Left ventricle myocardium superior (tissue), 1 donor: ENCODE measurements at places on chromosomes 6 and 20.

GRCh38 chr6:79718509-79719247, 87.5 kb downstream of the SH3BGRL2 start:
- DNase-seq, result no peak

DNA sequence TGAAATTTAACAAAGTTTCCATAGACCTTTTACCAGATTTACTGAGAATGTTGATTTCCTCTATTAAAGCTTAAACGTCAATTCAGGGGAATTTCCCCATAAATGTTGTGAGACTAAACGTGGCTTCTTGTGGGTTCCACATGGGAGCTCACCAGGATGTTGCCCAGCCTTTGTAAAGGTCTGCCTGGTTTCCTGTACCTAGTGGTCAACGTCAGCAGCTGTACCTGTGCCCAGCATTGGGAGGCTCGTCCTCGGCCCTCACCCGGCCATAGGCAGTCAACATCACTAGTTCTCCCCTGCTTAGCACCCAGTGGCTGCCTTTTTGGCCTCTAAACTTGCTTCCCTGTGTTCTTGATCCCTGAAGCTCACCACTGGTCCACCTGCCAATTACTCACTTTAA, 22.1 kb upstream of the CD83 start:
- no peak for DNase-seq

- DNase-seq, result no peak
Observed at GRCh38 chr6:94289131-94289530, 869.8 kb upstream of the EPHA7 start.

DNA sequence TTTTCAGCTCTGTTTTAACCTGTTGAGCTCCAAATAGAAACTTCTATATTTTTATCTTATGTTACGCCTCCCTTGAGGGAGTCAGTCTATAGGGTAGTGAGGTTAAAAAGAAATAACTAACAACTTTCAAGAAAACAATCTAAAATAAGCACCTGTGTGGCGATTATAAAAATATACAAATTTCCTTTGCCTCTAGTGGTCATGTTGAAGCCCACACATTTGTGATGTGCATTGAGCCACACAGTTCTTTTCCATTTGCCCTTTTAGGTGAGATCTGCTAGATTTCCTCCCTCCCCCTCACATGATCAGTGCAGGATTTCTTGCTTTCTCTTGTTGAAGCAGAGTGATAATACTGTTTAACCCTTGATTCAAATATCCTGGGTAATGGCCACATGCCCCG, 84.2 kb downstream of the MYB start:
- no peak for DNase-seq

DNA sequence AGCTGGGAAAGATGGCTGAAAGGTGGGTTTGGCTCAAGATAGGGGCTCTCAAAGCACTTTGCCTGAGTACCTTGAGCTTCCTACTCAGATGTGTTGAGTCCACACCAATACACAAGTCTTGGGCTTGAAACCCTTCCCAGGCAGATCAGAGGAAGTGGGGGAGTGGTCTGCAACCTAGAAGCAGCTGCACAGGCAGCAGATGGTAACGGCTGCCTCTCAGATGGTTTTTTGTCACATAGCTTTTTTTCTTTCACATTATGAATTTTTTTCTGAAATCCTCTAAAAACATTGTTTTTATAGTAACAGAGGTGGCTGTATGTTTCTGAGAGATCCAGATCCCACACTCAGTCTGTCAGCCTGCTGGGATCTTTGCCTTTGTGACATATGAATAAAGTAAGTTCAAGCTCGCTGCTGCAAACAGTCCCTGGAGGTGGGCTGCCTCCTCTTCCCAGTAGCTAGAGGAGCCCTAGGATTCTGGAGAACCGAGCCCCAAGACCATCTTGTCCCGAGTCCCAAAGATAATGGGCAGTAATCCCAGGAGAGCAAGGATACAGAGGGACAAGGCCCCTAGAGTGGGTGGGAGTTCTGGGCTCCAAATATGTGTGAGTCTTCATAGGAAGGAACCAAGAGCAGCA, 97.1 kb upstream of the TOP1 start:
- no peak for DNase-seq

GRCh38 chr6:113857556-113858479, 673 bp downstream of the MARCKS start:
- DNase-seq, result peak; percentile 49

- DNase-seq, result no peak
Observed at GRCh38 chr6:111993342-111993741, 60.6 kb upstream of the CCN6 start.

DNA sequence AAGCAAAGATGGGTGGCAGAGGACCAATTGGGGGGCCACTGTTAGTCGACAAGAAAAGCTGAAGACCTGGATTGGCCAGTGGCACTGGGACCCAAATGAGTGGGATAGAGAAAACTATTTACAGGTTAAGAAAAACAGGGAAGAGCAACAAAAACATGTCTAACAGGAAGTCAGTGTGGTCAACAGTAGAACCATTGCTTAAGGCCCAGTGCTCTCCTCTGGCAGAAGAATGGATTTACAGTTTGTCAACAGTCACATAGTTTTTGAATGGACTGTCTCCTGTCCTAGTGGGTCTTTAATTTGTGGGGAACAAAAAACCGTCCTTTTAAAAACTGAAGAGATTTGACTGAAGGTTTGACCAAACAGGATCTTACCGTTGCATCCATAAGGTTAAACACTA, 12.1 kb upstream of the WTAP start:
- DNase-seq, result no peak

DNA sequence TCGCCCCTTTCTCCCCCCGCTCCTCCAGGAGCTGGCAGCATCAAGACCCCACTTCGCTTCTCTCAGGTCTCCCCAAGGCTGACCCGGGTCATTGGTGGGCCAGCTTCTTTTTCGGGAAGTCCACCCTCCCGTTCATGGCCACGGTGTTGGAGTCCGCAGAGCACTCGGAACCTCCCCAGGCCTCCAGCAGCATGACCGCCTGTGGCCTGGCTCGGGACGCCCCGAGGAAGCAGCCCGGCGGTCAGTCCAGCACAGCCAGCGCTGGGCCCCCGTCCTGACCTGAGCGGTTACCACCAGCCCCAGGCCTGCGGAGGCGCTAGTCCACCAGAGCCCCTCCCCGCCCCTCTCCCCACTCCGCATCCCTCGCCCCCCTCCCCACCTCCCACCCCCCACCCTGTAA, 1.0 kb downstream of the PPDPF start:
- DNase-seq, result peak; percentile 47

DNA sequence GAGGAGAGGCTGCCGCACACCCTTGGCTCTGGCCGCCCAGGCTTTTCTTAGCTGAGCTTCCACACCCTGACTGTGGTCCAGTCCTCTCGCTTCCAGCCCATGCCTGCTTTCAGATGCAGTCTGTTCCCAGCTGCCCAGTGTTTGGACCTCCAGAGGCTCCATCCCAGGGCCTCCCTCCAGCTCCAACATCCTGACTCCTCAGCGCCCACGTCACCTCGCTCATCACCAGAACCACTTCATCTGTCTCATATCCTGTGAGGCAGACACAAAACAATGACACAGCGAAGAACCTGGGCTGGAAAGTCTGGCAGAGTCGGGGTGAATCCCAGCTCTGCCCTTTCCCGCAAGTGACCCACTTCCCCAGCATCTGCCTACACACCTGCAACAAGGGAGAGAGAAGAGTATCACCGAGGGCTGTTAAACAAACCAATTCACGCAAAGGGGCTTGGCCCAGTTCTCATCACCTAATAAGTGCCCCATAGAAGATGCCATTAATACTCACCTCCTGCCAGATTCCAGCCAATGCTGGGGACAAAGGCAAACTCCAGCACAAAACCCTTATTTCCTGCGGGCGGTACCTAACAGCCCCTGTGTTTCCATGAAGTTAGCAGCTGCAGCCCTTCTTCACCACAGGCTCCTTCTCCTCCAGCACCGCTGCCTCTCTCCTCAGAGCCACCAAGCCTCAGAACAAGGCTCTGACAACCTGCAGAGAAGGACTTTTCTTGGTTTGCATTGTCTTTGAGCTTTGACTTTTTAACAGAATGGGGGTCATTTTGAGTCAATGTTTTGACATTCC, 133.4 kb upstream of the CDH4 start:
- DNase-seq, result no peak
